Stimulated activated naive CD4-positive, alpha-beta T cell treated with Interleukin-2 at 50 U/mL for 16 hours (primary cell): ENCODE measurements at places on chromosomes 7 and 10.

- DNase-seq: no peak
These were observed 6.5 kb downstream of the STAMBPL1 start for GRCh38 chr10:88886557-88886956.

DNA sequence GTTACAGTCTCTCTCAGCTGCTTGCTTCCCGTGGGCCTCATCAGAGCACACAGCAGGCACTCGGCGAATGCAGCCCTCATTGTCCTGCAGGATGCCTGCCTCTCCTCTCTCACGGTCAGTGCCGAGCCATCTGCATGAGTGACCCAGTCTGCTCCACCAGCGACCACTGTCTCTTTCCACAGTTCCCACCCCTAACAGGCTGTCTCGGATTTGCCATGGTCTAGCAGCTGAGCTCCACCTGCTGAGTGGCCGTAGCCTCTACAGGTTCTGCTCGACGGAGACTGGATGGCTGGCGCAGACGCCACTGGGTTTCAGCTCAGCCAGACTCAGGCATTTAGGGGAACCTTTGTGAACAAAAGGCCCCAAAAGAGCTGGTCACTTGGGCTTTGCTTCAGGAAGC, 209.4 kb upstream of the FOXK1 start:
- no peak for DNase-seq

- DNase-seq: no peak
These were observed 29.7 kb downstream of the STN1 start for GRCh38 chr10:103888113-103888841.

GRCh38 chr10:115514895-115515294, 421.7 kb downstream of the ATRNL1 start:
- DNase-seq: no peak

- DNase-seq: no peak
These were observed 22.3 kb upstream of the ARPC1B start for GRCh38 chr7:99352247-99352646.

- no peak for DNase-seq
These were observed 8.3 kb downstream of the CSTF2T start for GRCh38 chr10:51691135-51691534.
